ENCODE measurements at places on chromosomes 11 and 22.

- no peaks in the 10 kb centered on the region for H3K27me3 ChIP-seq
- no peak overlapping the region for H3K27ac ChIP-seq
- H3K4me1 ChIP-seq: peaks cover 6% of the 10 kb centered on the region
- no peaks in the 10 kb centered on the region for H3K36me3 ChIP-seq
Observed at GRCh38 chr11:121412711-121413415, 39.3 kb upstream of the SORL1 start.

DNA sequence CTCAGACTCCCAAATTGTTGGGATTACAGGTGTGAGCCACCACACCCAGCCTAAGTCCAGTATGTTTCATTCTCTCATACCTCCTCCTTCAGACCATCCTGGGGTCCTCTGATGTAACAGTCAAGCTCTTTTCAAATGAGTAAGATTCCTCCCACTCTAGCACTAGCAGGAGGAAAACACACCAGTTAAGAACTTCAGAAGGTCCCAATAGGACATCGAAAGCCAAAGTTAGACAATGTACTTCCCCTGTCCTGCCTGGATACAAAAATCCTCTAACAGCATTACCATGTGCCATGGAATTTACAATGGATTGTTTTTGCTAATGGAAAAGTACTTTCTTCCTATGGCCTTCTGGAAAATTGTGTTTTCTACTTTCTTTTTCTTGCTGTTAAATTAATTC, 67.1 kb downstream of the CCDC34 start:
- H3K27ac ChIP-seq: no peak overlapping the region
- peaks cover 16% of the 10 kb centered on the region for H3K4me1 ChIP-seq
- H3K27me3 ChIP-seq: no peaks in the 10 kb centered on the region
- no peak for DNase-seq

DNA sequence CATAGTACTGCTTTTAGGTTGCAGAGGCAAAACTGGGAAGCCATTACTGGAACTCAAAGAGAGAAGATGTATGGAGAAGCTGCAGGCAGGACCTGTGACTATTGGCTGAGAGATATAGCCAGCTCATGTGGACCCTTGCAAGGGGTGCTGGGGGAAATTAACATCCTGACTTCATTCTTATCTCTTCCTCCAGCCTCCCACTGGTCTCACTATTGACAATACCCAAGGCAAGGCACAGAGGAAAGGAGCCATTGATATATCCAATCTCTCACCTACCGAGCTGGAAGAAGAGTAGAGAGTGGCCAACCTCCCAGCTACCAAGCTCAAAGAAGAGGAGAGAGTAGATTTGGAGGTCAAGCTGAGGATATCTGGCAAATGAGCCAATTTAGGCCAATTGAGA, 36.8 kb upstream of the ZBED5 start:
- H3K27me3 ChIP-seq: no peaks in the 10 kb centered on the region
- H3K27ac ChIP-seq: peak overlapping the region; percentile 89
- no peak for DNase-seq
- no peak overlapping the region for H3K4me3 ChIP-seq

DNA sequence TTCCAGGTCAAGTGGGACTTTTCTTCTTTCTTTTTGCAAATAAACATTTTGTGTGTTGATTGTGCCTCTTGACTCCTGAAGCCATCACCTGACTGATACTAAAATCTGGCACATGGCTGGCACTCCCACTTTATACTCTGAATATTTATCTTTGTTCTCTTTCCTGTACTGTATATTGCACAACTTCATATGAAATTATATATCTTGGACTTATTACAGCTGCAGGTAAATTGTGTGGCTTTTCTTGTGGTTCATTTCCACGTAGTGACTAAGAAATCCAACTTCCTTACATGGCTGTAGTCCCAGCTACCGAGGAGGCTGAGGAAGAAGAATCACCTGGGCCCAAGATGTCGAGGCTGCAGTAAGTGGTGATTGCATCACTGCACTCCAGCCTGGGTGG, 23.7 kb upstream of the OR5B12 start:
- no peak overlapping the region for H3K4me3 ChIP-seq
- no peak for DNase-seq
- no peaks in the 10 kb centered on the region for H3K36me3 ChIP-seq
- H3K27me3 ChIP-seq: no peaks in the 10 kb centered on the region

GRCh38 chr11:1308743-1309497, 512 bp downstream of the TOLLIP start:
- peaks cover 10% of the 10 kb centered on the region for H3K36me3 ChIP-seq
- peaks cover 9% of the 10 kb centered on the region for H3K27me3 ChIP-seq
- H3K4me3 ChIP-seq: peak overlapping the region; percentile 69
- no peak overlapping the region for H3K27ac ChIP-seq
- peaks cover 15% of the 10 kb centered on the region for H3K4me1 ChIP-seq

DNA sequence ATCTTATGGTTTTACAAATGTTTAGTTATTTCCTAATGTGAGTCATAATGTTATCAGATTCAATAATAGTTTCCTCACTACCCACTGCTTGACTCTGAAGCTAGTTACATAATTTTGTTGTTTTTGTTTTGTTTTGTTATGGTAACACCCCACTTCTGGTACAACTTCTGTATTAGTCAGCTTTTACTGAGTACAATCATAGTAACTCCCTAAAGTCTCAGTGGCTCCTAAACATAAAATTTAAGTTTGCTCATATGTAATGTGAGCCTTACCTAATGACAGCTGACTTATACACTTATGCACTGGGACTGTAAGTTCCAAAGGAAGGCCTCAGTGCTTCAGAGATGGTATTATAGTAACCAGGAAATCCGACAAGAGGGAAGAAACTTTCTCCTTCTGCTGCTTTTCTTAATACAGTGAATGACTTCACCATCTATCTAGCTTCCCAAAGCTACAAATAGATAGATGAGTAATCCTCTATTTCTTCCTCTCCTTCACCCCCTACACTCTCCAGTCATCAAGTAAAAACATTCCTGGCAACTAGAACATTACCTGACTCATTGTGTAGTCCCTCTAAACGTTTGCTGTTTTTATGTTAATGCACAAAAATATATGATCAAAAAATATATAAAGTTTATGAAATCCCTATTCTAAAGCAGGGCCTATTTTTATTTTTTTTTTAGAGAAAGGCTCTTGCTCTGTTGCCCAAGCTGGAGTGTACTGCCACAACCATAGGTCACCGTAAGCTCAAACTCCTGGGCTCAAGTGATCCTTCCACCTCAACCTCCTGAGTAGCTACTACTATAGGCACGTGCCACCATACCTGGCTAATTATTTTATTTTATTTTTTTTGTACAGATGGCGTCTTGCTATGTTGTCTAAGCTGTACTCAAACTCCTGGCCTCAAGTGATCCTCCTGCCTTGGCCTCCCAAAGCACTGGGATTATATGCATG, 563.0 kb downstream of the SOX6 start:
- H3K27ac ChIP-seq: no peak overlapping the region
- no peak for DNase-seq
- H3K27me3 ChIP-seq: no peaks in the 10 kb centered on the region
- no peak overlapping the region for H3K4me3 ChIP-seq

DNA sequence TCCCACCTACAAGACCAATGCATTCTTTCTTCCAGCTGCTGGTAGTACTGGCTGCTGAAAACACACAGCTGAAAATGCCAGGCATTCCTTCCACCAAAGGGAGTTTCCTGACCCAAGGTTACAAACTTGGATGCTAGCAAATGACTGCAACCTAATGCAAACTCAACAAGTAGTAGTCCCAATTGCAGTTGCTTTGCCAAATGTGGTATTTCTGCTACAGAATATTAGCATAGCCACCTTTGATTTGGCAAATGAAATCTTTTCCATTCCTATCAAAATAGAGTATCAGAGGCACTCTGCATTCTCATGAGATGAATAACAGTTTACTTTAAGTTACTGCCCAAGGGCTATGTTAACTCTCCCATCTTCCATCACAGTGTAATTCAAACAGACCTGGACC, 172.0 kb upstream of the ARHGAP42 start:
- H3K27me3 ChIP-seq: no peaks in the 10 kb centered on the region
- DNase-seq: no peak

DNA sequence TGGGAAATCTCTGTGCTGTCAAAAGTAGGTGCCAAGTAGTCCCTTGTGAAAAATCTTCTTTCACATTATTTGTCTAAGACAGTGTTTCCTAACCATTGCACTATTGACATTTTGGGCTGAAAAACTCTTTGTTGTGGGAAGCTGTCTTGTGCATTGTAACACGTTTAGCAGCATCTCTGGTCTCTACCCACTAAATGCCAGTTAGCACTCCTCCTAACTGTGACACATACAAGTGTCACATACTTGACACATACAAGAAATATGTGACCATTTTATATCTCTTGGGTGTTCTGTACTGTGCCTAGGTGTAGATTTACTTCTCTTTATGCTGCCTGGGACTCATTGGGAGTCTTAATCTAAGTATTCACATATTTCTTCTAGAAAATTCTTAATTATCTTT, 57.8 kb downstream of the NXPE1 start:
- no peaks in the 10 kb centered on the region for H3K27me3 ChIP-seq
- no peak overlapping the region for H3K4me3 ChIP-seq
- no peak overlapping the region for H3K27ac ChIP-seq
- no peaks in the 10 kb centered on the region for H3K4me1 ChIP-seq
- no peak for DNase-seq

DNA sequence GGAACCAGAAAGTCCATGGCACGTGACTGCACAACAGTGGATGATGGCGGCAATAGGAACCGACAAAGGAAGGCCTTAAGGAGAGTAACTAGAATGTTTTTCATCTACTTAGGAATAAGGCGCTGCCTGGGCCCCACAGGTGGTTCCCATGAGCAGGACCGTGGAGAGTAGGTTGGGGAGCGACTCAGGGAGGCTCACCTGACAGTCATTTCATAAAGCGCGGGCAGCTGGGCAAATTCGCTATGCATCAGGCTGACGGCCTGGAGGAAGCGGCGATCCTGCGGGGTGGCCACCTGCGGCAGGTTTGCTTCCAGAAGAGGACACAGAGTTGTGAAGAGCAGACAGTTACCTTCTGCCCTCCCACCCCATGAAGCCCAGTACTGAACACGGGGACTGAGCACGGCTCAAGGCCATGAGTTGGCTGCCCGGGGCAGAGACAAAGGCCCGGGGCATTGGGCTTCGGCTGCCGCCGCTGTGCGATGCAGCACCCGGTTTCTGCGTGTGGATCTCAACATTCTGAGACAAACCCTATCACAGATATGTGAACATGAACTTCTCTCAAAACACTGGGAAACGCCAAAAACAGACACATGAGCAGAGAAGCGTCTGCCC, 25.8 kb downstream of the HPS4 start:
- no peak overlapping the region for H3K27ac ChIP-seq
- DNase-seq: no peak
- H3K36me3 ChIP-seq: peaks cover 30% of the 10 kb centered on the region
- H3K4me3 ChIP-seq: no peak overlapping the region
- H3K4me1 ChIP-seq: no peaks in the 10 kb centered on the region
- H3K27me3 ChIP-seq: no peaks in the 10 kb centered on the region

GRCh38 chr11:35005141-35005780, 88.8 kb downstream of the PDHX start:
- no peak overlapping the region for H3K27ac ChIP-seq
- no peaks in the 10 kb centered on the region for H3K27me3 ChIP-seq
- no peak for DNase-seq
- no peaks in the 10 kb centered on the region for H3K36me3 ChIP-seq
- no peak overlapping the region for H3K4me3 ChIP-seq

- no peak overlapping the region for H3K27ac ChIP-seq
- H3K4me3 ChIP-seq: no peak overlapping the region
- H3K36me3 ChIP-seq: no peaks in the 10 kb centered on the region
- no peaks in the 10 kb centered on the region for H3K4me1 ChIP-seq
Observed at GRCh38 chr22:50027639-50028537, 15.3 kb upstream of the IL17REL start.

DNA sequence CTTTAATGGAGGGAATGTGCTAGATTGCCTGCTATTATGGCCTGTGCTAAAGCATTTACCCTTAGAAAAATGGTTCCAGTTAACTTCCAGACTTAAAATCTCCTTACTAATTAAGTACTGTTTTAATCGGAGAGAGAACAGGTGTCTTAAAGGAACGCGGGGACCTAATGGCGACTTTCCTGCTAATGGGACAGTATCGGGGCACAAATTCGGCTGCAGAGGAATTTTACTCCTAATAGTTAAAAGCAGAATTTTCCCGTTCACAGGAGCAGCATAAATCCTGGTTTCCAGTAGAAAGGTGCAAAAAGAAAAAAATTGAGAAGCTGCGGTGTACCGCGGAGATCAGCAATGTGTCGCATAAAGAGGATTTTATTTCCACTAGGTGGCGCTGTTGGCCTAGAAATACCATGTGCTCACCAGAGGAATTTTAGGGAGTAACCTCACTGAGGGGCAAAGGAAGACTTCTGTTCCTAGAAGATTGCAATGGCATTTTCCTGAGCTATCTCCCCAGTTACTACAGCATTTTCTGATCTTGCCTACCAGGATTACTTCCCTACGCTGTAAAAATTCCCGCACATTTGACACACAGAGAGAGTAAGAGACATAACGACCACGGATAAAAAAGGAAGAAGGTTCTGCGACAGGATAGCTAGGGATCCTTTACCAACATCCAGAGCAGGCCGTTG, 44.5 kb downstream of the ZNF280B start:
- no peak overlapping the region for H3K27ac ChIP-seq
- peaks cover 2% of the 10 kb centered on the region for H3K4me1 ChIP-seq

- no peak overlapping the region for H3K27ac ChIP-seq
- no peaks in the 10 kb centered on the region for H3K27me3 ChIP-seq
- no peak for DNase-seq
Observed at GRCh38 chr22:49881856-49882255, 28.2 kb downstream of the ZBED4 start.

DNA sequence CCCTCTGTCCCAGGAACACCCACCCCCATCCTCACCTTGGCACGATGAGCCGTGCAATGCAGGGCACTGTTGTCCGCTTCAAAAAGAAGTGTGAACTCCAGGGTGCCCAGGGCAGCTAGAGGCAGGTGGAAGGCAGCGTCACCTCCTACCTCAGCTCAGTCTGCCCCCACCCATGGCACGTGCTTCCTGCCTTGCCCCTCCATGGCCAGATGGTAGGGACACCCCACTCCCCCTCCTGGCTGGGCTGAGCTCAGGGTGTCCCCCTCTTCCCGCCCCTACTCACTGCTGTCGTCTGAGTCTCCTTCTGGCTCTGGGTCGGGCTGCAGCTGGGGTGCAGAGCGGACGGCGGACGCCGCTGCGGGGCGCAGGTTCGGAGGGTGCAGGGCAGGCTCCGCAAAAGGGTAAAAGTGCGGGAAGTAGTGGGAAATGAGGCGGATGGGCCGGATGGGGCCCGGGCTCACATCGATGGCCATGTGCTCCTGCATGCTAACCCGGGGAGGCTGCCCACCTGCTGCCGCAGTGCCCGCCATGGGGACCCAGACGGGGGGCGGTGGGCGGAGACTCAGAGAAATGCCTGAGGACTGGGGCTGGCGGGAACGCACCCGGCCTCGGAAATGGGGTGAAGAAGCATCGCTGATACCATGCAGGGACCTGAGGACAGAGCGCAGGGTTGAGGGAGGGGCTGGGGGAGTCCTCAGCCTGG, 9.1 kb downstream of the NDUFV1 start:
- H3K4me1 ChIP-seq: peaks cover 22% of the 10 kb centered on the region
- no peak for DNase-seq
- H3K4me3 ChIP-seq: no peak overlapping the region
- H3K27ac ChIP-seq: no peak overlapping the region
- peaks cover 9% of the 10 kb centered on the region for H3K27me3 ChIP-seq

GRCh38 chr11:66070604-66071380, 720 bp downstream of the PACS1 start:
- DNase-seq: peak; percentile 48
- H3K4me3 ChIP-seq: peak overlapping the region; percentile 90
- peak overlapping the region; percentile 79 for H3K27ac ChIP-seq
- H3K4me1 ChIP-seq: peaks cover 26% of the 10 kb centered on the region
- H3K36me3 ChIP-seq: peaks cover 32% of the 10 kb centered on the region
